Esophagus mucosa (tissue), 1 donor: ENCODE measurements at places on chromosomes 2 and 18. TPM values are rescaled to one million over a fixed set of nuclear protein-coding genes. Genes with fewer than 3 reads are reported as not detected.

- ATAC-seq, result no peak
These were observed 29.6 kb downstream of the RAMP1 start for GRCh38 chr2:237889016-237889415.

- no peak for ATAC-seq
These were observed 45.1 kb downstream of the TET3 start for GRCh38 chr2:74029714-74030397.

DNA sequence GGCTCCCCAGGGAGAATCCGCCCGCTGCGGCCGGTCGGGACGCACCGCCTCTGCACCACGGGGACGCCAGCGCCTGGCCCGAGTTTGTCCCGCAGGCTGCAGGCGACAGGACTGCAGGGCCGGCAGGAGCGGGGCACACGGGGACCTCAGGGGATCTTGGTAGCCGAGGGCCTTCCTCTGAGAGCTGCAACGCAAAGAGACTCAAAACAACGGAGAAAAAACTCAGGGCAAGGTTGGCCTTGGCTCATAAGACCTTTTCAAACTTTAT lies 79.7 kb downstream of the ARHGEF4 start:
- ATAC-seq, result no peak

The LRP2 gene
- total RNA-seq, result not detected

The PER2 gene
- 18.7 TPM for total RNA-seq

The UGT1A10 gene
- 6.9 TPM for total RNA-seq

- ATAC-seq, result no peak
These were observed 42.9 kb upstream of the CREG2 start for GRCh38 chr2:101430156-101430555.

GRCh38 chr2:222442665-222443064 lies 18.3 kb downstream of the SGPP2 start:
- no peak for ATAC-seq

DNA sequence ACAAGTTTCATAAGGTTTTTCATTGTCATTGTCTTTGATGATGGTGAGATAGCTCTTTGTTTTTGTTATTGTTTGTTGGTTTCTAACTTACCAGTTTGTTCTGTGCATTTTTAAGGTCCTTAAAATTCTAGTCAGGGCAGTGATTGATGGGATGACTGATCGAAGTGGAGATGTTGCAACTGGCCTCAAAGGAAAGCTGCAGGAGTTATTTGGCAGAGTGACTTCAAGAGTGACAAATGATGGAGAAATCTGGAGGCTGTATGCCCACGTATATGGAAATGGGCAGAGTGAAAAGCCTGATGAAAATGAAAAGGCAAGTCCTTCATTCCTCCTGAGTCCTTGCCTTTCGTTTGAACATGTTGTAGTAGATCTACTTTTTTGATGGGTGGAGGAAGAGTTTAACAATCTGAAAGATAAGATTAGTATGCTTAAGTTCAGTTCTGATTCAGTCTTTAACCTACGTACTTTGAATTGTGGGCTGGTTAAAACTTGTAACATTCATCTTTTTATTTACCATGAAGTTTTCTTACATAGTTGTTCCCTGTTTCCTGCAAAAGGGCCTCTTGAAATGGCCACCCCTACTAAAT lies 135.8 kb upstream of the LTBP1 start:
- ATAC-seq, result peak; percentile 69

DNA sequence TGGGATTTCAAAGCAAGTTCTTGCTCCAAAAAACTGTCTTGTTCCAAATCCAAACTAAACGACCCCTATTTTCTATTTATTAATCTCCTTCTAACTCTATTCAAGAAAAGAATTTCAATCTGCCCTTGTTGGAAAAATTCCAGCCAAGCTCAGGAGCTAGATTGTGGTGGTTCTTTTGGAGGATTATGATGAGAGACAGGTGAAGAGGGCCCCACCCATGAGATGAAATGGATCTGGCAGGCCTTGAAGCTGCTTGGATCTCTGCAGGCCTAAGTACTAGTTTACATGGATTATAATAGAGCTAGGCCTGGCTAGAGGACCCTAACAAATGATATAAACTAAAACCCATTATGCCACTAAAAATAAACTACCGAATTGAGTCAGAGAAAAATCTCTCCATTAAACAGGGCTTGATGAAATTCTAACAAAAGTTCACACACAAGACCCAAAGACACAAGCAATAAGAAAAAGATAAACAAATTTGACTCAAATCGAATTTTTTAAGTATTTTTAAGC lies 101.6 kb downstream of the GFPT1 start:
- no peak for ATAC-seq

DNA sequence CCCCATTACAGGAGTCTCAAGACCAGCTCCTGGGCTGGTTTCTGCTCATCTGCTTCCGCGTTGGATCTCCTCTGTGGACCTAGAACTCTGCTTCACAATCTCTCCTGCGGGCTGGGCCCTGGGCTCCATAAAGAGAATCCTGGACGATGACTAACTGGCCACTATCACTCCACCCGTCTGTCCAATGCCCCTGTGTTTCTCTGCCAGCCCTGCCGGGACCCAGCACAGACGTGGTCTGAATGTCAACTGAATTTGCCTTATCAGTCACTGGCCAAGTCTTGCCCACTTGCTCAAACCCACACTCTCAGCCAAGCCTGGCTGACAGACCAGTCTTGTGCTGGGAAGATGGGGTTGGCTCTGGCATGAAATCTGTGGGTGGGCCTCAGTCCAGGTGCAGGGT lies 17.4 kb downstream of the KIF3C start:
- ATAC-seq, result no peak

- no peak for ATAC-seq
These were observed 70.7 kb downstream of the NEDD4L start for GRCh38 chr18:58114766-58115165.

GRCh38 chr2:85754313-85755095 lies 713 bp downstream of the ATOH8 start:
- no peak for ATAC-seq

DNA sequence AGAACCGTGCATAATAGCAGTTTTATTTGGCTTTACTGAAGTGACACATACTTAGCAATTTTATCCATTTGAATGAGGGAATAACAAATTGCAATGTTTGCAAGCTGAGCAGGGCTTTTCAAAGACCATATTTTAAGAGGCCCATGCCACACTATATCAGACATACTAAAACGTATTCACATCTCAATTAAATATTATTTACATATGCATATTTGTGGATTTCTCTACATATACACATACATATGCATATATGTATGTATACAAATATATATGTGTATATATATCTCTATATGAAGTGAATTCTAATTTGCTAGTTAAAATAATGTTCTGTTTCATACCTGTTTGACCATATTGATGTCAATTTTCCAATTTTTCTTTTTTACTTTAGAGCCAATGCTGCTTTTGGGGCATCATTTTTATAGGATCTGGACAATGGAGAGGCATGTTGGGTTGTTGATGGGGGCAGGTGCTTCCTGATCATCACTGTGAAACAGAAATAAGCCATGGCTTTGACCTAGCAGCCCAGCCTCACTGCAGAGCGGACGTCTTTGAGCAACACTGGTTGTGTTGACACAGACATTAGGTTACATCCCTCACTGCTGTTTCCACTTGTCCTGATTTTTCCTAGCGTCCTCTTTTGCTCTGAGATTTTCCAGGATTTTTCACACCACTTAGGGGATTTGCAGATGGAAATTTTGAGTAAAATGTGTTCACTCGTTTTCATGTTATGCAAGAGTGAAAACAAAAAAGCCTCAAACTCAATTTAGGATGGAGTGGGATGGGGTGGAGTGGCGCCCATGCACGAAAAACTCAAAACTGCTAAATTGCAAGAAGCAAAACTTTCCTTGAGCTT lies 56.9 kb downstream of the RDH14 start:
- no peak for ATAC-seq
